Bronchial epithelial cell (primary cell): ENCODE measurements at places on chromosomes 5 and 9.

- DNase-seq: no peak
Observed at GRCh38 chr5:61339764-61340163, 7.7 kb downstream of the ZSWIM6 start.

DNA sequence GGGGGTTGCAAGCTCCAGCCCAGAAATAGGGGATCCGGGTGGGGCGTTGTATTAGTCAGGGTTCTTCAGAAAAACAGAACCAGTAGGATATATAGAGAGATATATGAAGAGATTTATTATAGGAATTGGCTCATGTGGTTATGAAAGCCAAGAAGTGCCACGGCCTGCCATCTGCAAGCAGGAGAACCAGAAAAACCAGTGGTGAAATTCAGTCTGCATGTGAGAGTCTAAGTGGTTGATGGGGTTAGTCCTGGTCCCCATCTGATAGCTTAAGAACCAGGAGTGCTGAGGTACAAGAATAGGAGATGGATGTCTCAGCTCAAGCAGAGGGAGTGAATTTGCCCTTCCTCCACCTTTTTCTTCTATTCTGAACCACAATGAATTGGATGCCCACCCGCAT lies 123.4 kb upstream of the APC start:
- DNase-seq: peak; percentile 32

- no peak for DNase-seq
Observed at GRCh38 chr9:109904666-109905065, 124.7 kb downstream of the PALM2AKAP2 start.

DNA sequence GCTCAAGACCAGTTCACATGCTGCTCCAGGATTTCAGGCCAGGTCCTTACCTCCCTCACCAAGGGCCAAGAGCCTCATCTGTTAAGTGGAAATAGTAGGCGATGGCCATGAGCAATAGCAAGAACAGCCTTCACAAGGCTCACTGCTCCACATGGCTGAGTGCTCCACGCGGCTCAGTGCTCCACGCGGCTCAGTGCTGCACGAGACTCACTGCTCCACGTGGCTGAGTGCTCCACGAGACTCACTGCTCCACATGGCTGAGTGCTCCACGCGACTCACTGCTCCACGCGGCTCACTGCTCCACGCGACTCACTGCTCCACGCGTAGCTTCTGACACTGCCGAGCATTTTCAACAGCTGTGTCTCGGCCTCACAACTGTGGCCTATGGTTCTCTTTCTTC lies 36.4 kb upstream of the ADAMTS2 start:
- no peak for DNase-seq

- no peak for DNase-seq
Observed at GRCh38 chr9:93093877-93094657, 1.9 kb upstream of the CARD19 start.

GRCh38 chr5:75242067-75242466 lies 5.4 kb upstream of the ANKRD31 start:
- DNase-seq: peak; percentile 30
